ENCODE measurements at places on chromosomes 12 and 14. TPM values are rescaled to one million over a fixed set of nuclear protein-coding genes. Genes with fewer than 3 reads are reported as not detected.

Gene INHBE
- total RNA-seq = not detected

Gene IKZF4
- 15.7 TPM for total RNA-seq

Gene PPFIA2
- total RNA-seq = not detected

Gene TCP11L2
- 20.9 TPM for total RNA-seq

Gene FAM161B
- 1.9 TPM for total RNA-seq

Gene INSM2
- total RNA-seq = not detected

Gene ACSS3
- not detected for total RNA-seq

Gene PTPRO
- 7.7 TPM for total RNA-seq

Gene SERPINA3
- total RNA-seq = not detected

Gene MORN3
- total RNA-seq = 3.0 TPM

GRCh38 chr12:57726884-57727757, 11.4 kb downstream of the AGAP2 start:
- DNase-seq = peak; percentile 5

DNA sequence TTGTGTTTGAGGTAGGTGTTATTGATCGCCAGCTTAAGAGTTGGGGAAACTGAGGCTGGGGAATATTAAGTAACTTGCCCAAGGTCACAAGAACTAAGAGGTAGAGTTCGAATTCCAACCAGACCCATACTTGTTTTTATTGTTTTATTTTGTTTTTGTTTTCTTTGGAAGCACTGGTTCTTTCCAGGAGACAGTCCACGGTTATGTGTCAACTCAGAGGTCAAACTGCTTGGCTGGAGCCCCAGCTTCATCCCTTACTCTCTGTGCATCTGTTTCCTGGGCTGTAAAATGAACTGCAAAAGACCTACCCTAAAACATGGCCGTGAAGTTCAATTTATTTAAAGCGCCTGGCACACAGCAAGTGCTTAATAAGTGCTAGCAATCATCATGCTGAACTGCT, 74.4 kb upstream of the MAP1LC3B2 start:
- no peak for DNase-seq

GRCh38 chr12:12249216-12250050, 17.4 kb downstream of the LRP6 start:
- DNase-seq = no peak

DNA sequence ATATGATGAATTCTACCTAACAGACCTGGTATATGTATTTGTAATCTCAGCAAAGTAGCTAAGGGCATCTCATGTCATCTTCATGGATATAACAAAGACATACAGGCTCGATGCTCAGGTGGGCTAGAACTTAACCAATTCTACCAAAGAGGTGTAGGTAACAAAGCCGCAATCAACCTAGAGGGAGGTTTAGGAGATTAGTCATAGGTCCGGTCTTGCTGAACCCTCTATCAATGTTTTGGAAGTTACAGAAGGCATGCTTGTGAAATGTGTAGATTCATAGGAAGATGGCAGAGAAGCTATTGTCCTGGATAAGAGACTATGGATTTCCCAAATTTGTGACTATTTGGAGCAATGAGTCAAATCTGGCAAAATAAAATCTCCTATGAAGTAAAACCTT, 42.6 kb upstream of the SYCP3 start:
- DNase-seq = no peak

- DNase-seq = no peak
Observed at GRCh38 chr12:58310368-58310767, 369.0 kb downstream of the ATP23 start.

- no peak for DNase-seq
Observed at GRCh38 chr12:105445649-105446048, 115.2 kb downstream of the C12orf75 start.

GRCh38 chr12:21831791-21832344, 57.4 kb upstream of the KCNJ8 start:
- DNase-seq = no peak

DNA sequence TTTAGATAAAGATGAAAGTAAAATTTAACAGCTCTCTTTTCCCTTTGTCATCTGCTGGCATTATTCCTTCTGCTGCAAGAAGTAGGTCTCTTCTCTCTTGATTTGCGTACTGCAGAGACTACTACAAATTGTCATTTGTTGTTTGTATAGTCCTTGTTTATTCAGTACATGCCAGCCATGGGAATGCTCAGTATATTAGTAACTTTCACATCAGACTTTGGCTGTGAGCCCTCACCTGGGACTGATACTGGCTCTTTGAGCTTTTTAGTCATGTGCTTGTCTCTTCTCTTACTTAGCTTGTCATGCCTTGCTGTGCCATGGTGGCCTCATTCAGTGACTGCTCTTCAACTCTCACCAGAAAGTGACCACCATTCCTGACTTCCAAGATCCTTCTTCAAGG, 169.8 kb downstream of the PRKCH start:
- DNase-seq = no peak

- DNase-seq = no peak
Observed at GRCh38 chr14:101774814-101775213, 13.3 kb downstream of the PPP2R5C start.

DNA sequence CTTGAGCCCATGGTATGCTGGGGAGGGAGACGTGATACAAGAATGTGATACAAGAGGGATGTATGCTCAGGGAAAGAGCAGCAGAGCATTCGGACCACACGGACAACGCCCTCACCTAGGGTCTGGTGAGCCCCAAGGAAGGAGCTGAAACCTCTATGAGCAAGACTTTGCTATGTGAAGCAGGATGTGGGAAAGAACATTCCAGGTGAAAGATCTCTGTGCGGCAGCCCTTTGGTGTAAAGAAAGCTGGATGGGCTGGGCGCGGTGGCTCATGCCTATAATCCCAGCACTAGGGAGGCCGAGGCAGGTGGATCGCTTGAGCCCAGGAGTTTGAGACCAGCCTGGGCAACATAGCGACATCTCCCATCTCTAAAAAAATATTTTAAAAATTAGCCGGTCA, 16.9 kb upstream of the FICD start:
- no peak for DNase-seq

GRCh38 chr14:74893614-74894091, 11.9 kb downstream of the DLST start:
- no peak for DNase-seq

GRCh38 chr12:40034712-40035111, 71.2 kb downstream of the SLC2A13 start:
- no peak for DNase-seq

DNA sequence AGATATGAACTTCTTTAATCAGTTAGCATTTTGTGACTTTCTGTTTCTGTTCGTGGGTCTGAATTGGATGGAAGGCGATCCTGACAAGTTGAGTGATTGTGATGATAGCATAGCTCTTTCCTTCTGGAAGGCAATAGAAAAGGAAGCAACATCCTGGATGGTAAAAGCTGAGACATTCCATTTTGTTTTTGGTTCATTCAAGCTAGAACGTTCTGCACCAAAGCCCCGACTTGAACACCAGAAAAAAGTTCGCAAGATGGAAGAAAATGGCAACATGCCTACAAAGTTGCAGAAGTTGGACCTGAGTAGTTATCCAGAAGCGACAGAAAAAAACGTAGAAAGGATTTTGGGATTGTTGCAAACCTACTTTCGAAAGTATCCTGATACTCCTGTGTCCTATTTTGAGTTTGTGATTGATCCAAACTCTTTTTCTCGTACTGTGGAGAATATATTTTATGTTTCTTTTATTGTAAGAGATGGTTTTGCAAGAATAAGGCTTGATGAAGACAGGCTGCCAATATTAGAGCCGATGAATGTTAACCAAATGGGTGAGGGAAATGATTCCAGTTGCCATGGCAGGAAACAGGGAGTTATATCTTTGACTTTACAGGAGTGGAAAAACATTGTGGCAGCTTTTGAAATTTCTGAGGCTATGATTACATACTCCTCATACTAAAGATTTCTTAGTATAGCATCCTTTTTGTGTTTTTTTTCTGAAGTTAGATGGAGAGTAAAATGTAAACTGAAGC, 896 bp downstream of the EID3 start:
- no peak for DNase-seq

DNA sequence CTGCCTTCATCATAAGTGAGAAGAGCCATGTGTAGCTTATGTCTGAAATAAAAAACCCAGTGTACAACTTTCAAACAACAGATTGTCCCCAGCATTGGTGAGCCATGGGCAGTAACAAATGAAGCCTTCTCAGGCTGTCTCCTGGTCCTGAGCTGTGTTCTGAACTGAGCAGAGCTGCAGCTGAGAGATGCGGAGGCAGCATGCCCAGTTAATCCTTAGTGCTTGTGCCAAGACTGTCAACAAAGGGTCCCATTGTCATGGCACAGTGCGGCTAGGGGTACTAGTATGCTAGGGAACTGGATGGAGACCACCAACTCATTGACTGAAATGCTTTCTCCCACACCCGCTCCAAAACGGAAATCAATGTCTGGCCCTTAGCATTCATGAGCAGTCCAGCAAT, 154.3 kb downstream of the RMST start:
- no peak for DNase-seq

GRCh38 chr12:41174602-41175001, 13.5 kb upstream of the PDZRN4 start:
- DNase-seq = no peak

DNA sequence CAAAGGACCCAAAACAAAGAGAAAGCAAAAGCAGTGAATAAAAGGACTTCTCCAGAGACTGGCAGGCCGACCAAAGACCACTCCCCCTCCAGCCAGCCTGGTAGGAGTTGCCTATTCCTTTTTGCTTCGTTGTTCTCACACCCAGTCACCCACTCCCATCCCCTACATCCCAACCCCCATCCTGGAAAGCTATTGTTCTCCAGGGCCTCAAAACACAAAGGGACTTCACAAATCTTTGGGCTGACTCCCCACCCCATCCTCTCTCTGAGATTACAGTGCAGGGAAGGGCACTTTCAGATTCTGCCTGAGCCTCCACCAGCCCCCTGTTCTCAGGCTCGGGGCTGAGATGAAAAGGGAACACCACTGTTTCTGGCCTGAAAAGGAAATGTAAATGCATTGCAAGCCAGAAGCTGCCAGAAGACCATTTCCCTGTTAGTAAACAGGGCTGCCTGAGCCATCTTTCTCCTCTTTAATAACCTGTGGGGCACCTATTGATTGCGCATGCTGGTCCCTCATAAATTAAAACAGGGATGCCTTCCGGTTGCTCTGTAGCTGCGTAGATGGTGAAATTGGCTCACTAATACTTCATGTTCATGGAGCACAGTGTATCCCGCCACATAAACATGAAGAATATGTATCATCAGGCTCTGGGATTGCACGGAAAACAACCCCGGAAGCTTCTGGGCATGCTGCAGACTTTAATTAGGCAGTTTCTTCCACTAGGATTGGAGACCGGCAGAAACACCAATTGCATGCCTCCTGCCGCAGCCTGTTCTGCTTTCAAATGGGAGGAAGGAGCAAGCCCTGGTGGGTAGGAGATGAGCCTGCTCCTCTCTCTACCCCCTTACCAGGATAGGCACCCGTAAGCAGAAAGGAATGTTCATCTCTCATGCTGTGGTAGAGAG, 130.3 kb upstream of the FUT8 start:
- peak; percentile 56 for DNase-seq

DNA sequence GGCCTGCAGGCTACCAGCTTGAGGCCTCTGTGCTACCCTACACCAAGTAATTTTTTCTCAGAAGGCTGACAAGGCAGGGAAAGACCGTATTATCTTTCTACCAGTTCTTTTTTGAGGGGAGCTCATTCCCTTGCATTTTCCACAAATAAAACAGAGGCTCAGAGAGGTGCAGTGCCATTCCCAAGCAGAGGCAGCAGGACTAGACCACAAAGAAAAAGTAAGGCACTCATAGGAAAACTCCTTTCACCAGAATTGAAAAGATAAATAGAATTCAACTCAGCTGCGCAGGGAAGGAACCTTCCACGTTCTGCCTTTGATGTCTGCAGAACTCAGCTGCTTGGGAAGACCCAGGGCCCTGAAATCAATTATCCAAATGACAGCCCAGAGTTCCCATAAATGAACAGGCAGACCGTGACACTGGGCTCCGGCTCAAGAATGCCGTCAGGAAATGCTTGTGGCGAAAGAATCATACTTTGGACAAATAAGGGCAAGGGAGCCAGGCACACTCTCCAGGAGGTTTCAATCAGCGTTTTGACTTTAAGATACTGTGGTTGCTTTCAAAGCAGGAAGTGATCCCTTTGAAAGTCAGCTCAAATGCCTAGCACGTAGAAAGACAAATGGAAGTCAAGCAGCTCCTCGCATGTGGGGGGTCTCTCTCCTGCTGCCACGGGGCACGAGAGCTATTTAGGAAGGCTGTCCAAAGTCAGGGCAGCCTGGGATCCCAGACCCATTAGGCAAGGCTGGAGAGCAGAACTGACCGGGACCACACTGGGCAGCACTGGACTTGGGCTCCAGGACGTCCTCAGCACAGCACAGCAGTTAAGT, 14.0 kb downstream of the KCTD10 start:
- DNase-seq = peak; percentile 12

- no peak for DNase-seq
Observed at GRCh38 chr12:22268406-22268805, 66.1 kb downstream of the ST8SIA1 start.

DNA sequence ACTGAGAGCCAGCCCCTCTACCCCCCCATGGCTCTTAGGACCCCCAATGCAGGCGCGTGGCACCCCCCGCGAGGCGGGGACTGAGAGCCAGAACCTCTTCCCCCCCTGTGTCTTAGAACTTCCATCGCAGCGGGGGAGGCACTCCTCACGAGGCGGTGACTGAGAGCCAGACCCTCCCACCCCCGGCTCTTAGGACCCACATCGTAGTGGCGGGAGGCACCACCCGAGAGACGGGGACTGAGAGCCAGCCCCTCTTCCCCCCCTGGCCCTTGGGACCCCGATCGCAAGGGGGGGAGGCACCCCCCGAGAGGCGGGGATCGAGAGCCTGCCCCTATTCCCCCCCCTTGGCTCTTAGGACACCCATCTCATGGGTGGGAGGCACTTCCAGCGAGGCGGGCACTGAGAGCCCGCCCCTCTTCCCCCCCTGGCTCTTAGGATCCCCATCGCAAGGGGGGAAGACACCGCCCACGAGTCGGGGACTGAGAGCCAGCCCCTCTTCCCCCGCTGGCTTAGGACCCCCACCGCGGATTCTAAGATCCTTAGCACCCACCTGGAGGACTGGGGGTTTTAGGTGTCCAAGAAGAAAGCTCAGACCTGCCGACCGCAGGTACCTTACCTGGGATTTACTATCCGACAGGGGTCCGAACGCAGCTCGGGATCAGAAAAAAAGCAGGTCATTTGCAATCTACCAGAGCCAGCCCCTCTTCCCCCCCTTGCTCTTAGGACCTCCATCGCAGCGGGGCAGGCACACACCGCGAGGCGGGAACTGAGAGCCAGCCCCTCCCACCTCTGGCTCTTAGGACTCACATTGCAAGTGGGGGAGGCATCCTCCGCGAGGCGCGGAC, 44.9 kb downstream of the DDX11 start:
- DNase-seq = no peak

Measured in activated CD4-positive, alpha-beta T cell treated with anti-CD3 and anti-CD28 coated beads, Interleukin-2, amount 10 ng/mL, durations not matched to agents 7 days and 5 days (primary cell).